Activated CD4-positive, alpha-beta T cell treated with anti-CD3 and anti-CD28 coated beads, Interleukin-2, Interleukin-4, amounts not matched to agents 100 ng/mL and 50 ng/mL, durations not matched to agents 16 hours and 8 hours (primary cell): ENCODE measurements at places on chromosomes 5 and 9.

DNA sequence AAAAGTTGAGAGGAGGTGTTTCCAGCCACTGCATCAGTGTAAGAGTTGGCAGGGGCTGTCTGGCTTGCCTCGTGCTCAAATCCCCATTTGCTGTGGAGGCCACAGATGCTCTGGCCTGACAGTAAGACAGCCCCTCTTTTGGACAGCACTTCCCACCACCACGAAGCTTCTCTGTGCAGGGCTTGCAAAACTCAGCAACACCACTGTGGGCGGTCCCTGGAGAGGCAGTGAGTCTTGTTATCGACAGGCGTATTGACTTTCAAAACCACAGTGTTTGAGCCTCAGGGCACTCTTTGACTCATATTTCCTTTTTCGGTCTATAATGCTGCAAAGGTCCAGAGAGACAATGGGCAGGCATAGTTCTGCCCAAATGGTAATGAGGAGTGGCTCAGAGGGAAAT is 539.5 kb downstream of the EBF1 start:
- peak; percentile 5 for DNase-seq

DNA sequence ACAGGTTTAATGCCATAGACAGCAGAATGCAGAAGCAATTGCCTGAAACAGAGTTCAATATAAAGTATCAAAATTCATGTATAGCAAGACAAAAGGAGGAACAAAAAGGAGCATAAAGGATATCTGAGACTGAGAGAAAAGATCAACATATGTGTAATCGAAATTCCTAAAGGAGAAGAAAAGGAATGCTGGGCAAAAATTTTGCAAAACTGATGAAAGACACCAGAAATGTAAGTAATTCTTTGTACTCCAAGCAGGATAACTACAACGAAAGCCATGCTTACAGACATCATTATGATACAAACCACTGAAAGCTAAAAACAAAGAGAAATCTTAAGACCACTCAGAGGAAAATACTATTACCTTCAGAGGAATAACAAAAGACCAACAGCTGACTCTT is 72.8 kb upstream of the MTAP start:
- DNase-seq = no peak

- no peak for DNase-seq
Observed at GRCh38 chr9:22580788-22581187, 134.2 kb downstream of the DMRTA1 start.

DNA sequence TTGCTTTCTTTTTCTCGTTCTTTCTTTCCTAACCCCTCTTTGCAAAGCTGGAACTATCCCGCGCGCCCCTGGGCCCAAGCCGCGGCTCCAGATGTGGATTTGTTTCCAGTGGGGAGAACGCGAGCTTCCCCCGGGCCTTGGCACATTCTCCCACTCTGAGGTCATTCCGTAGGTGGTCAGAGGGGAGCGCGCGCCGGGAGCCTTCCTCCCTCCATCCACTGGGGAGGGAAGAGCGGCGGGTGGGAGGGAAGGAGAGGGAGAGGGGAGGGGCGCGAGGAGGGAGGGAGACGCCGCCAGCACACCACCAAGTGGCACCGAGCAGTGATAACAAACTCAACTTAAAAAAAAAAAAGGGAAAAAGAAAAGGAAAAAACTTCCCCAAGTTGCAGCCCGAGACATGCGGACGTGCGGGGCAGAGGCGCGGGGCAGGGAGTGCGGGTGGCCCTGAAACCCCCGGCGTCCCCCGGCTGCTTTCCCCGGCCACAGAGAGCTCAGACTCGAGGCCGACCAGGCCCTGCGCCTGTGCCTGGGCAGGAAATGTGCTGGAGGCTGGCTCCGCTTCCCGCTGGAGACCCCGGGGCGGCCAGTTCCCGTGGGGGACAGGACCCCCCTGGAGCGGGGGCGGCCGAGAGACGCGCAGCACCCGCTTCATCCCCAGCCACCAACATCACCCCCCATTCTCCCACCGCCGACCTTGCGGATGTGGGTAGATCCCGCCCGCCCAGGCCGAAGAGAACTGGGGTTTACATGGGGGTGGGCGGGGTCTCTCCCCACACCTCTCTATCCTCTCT is 3.1 kb downstream of the IER5L start:
- no peak for DNase-seq

- no peak for DNase-seq
Observed at GRCh38 chr5:135135530-135136226, 101.7 kb upstream of the PITX1 start.

DNA sequence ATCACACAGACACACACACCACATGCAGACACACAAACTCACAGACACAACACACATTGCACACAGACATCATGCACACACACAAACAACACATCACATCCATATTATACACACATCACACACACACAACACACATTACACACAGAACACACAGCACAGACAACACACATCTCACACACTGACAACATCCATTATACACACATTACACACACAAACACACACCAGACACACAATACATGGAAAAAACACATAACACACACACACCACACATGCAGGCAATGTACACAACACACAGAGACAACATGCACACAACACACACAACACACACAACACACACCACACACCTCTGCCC is 4.8 kb upstream of the CCDC187 start:
- no peak for DNase-seq
